Karpas-422 (cell line): ENCODE measurements at places on chromosomes 1 and 21. TPM values are rescaled to one million over a fixed set of nuclear protein-coding genes. Genes with fewer than 3 reads are reported as not detected.

Gene TMEM81
- total RNA-seq, result 1.7 and 2.2 TPM in 2 replicates

Gene MPL
- not detected in 2 replicates for total RNA-seq

Gene KIF17
- not detected in 2 replicates for total RNA-seq

Gene COL16A1
- total RNA-seq, result not detected in 2 replicates

Gene FAM78B
- total RNA-seq, result 0.15 and 0.25 TPM in 2 replicates

Gene TMOD4
- total RNA-seq, result 0.52 TPM in 1 of 2 replicates, not detected in the other

Gene CFH
- total RNA-seq, result not detected in 2 replicates

Gene OR2T29
- not detected in 2 replicates for total RNA-seq

Gene CACHD1
- total RNA-seq, result not detected in 2 replicates

Gene CLDN17
- total RNA-seq, result not detected in 2 replicates

Gene ALG14
- total RNA-seq, result 2.2 and 5.4 TPM in 2 replicates

Gene ADAMTS1
- total RNA-seq, result not detected in 2 replicates

- no peak for DNase-seq
Measured at GRCh38 chr1:97943354-97943753, 22.5 kb upstream of the DPYD start.

- DNase-seq, result no peak
Measured at GRCh38 chr1:91564888-91565701, 64.4 kb downstream of the CDC7 start.

GRCh38 chr1:40363721-40364120 is 9.8 kb upstream of the SMAP2 start:
- peak; percentile 80 for DNase-seq

DNA sequence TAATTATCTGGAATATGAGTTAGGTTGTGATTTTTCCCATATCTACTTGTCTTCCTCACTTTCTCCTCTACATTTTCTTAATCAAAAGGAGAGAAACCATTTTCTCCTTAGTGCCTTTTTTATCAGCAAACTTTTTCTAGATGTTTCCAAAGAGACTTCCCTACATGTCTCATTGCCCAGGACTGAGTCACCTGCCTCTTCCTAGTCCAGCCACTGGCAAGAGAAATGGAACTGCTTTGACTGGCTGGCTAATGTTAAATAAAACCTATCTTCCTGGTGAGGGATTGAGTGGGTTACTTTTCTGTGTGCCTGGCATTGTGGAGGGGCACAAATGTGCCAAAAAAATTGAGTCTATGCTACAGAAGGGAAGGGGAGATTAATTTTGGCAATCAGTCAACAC is 52.1 kb upstream of the CD5L start:
- DNase-seq, result no peak

GRCh38 chr1:64323054-64323453 is 119.6 kb downstream of the UBE2U start:
- no peak for DNase-seq

- DNase-seq, result no peak
Measured at GRCh38 chr1:111770916-111771315, 15.2 kb downstream of the DDX20 start.

GRCh38 chr1:25167269-25168192 is 64.8 kb downstream of the SYF2 start:
- no peak for DNase-seq

- DNase-seq, result no peak
Measured at GRCh38 chr1:56666112-56666608, 21.0 kb downstream of the PRKAA2 start.

DNA sequence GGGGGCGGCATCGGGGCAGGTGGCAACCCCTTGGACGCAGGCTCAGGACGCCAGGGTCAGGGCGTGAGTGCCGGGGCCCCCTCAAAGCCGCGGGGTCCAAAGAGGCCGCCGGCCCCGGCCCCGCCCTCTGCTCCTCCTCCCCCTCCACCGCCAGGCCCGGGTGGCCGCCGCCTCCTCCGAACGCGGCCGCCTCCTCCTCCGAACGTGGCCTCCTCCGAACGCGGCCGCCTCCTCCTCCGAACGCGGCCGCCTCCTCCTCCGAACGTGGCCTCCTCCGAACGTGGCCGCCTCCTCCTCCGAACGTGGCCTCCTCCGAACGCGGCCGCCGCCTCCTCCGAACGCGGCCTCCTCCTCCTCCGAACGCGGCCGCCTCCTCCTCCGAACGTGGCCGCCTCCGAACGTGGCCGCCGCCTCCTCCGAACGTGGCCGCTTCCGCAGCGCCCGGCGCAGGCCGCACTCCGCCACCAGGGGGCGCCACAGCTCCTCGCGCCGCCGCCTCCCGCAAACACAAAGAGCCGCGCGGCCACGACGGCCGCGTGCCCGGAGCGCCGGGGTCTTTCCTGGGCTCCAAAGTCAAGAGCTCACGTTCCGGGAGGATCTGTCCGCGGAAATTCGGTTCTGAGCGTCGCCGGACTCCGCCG is 19.3 kb upstream of the SAMD11 start:
- peak; percentile 94 for DNase-seq

DNA sequence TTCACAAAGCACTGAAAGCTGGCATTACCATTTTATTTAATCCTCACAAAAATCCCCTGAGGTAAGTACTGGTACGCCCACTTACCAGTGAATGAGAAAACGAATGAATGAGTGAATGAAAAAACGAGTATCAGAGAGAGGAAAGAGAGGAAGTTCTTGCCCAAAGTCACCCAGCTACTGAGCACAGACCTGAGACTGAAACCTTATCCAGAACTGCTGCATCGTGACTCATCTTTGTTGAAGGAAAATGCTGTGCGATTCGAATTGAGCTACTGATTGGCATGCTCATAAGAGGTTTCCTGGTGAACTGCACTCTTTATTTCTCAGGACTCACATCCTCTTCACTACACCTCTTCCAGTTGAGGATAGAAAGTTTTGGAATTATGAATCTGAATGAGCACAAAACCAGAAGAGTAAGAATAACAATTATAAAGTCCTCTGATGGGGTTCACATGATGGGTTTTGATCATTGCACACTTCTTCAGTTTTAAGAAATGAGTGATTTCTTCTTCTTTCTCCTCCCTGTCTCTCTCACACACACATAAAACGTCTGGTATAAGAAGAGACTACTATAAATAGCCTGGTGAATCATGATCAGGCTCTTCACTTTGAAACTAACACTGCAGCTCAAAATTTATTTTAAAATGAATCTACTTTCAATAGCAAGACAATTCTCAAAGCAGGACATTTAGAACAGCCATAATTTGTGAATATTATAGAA is 32.1 kb downstream of the IL12RB2 start:
- DNase-seq, result peak; percentile 51

GRCh38 chr1:202220733-202221132 is 27.1 kb downstream of the LGR6 start:
- no peak for DNase-seq

DNA sequence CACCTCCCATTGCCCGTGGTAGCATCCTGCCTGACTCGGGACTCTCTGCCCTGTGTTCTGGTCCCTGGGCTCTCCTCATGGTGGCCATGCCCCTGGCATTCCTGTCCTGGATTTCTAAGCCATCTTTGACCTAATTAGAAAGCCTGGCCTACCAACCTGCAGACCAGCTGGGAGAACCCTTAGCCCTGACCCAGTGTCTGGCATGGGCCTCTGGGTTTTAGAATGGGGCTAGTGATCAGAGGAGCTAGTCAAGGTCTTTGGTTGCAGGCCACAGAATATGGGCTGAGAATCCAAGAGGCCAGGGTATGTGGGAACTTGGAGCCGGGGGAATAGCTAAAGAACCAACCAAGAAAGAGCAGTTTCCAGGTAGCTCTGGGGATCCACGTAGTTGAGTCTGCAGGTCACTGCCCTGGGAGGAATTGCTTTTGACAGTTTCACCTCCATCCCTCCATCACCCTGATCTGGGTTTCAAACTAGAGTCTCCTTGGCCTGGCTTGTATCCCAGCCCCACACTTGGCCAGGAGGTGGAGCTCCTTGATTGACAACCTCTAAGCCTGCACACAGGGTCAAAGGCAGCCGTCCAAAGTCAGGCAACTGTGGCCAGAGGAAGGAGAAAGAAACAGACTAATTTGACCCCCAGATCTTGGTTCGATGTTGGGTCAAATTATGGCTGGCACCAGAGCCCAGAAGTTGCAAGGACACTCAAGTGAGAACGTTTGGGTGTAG is 54.7 kb upstream of the ABCG1 start:
- DNase-seq, result peak; percentile 71

DNA sequence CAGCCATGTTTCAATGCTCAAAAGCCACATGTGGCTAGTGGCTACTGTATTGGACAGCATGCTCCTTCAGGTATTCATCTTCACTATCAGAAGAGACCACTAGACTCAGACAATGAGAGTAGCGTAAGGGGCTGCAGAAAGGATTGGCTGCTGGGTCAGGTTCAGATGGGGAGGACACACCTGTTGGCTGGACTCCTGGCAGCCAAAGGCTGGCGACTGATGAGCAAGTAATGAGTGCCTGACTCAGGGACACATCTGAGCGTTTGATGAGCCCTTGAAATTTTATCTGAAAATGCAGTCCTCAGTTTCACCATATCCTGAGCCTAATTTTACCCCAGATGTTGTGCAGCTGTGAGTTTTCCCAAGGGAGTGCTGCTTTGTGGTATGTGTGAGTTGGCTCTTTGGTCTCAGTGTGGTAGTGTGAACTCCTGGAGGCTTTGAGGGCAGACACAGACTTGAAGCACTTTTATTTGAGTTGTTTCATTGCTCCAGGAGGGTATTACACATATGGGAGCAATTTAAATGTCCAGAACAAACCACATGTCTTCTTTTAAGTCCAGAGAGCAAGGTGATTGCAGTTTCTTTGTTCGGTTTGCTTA is 9.6 kb downstream of the ST6GALNAC3 start:
- no peak for DNase-seq

- DNase-seq, result no peak
Measured at GRCh38 chr1:245195398-245195797, 40.6 kb downstream of the KIF26B start.
